ENCODE measurements at places on chromosomes 5 and 9. TPM values are rescaled to one million over a fixed set of nuclear protein-coding genes. Genes with fewer than 3 reads are reported as not detected.

The PCDHGB6 gene
- total RNA-seq, result 0.23 TPM

The PCDHB6 gene
- total RNA-seq, result 1.9 TPM

The GGTA1 gene
- total RNA-seq, result not detected

The SHLD3 gene
- 3.3 TPM for total RNA-seq

The FBXL7 gene
- not detected for total RNA-seq

The PCDHA13 gene
- 1.0 TPM for total RNA-seq

The PCDHA12 gene
- 10.0 TPM for total RNA-seq

The NUTM2G gene
- not detected for total RNA-seq

The NREP gene
- total RNA-seq, result 4.9 TPM

The AMBP gene
- 1.7 TPM for total RNA-seq

The RABL6 gene
- total RNA-seq, result 106 TPM

The NTNG2 gene
- total RNA-seq, result 5.1 TPM

The TAF11L10 gene
- not detected for total RNA-seq

The SMIM33 gene
- not detected for total RNA-seq

DNA sequence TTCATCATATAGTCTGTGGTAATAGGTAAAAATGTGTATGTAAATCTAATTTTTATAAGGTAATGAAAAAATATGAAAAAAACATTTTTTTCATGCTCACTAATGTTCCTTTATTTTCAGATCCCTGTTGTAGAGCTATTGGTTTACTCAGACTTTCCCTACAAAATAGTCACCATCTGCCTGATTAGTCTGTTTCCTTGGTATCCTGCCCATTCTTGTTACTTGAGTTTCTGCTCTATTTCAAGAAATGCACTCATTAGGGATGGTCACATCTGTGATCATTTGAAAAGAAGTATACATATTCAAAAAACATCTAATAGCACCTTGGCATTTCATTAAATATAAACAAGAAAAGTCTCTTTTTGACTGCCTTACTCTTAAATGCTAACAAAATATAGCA lies 21.6 kb upstream of the RASA1 start:
- no peak for DNase-seq

- no peak for DNase-seq
Observed at GRCh38 chr9:8962084-8962483, 1162.5 kb upstream of the DMAC1 start.

- no peak for DNase-seq
Observed at GRCh38 chr9:135002336-135002735, 84.6 kb upstream of the FCN1 start.

GRCh38 chr5:109942646-109943045 lies 252.9 kb downstream of the MAN2A1 start:
- DNase-seq, result no peak

GRCh38 chr5:86570427-86571083 lies 47.2 kb upstream of the COX7C start:
- DNase-seq, result no peak

- no peak for DNase-seq
Observed at GRCh38 chr9:124813501-124814163, 36.7 kb downstream of the OLFML2A start.

GRCh38 chr9:20593537-20593936 lies 28.8 kb downstream of the MLLT3 start:
- no peak for DNase-seq

- DNase-seq, result no peak
Observed at GRCh38 chr5:114367029-114367428, 5.2 kb downstream of the KCNN2 start.

DNA sequence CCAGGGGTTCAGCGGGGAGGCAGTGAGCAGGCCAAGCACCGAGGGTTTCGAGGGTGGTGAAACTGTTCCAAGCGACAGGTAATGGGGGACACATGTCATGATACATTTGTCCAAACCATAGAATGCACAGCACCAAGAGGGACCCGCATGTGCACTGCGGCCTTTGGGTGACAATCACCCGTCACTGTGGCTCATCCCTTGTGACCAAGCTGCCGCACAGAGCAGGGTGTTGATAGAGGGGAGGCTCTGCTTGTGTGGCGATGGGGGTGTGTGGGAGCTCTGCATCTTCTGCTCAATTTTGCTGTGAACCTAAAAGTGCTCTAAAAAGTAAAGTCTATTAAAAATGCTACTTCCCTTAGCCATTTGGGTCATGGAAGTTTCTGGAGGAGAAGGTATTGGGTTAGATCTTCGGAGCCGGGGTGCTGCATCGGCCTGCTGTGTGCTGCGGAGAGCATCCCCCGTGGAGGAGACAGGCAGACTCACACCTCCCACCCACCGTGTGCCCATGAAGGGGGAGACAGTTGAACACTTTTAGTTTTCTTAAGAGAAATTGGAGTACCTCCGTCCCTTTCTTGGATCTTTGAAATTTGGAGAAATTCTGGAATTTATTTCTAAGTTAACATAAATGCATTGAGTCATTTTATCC lies 280.4 kb upstream of the IRX2 start:
- DNase-seq, result no peak

DNA sequence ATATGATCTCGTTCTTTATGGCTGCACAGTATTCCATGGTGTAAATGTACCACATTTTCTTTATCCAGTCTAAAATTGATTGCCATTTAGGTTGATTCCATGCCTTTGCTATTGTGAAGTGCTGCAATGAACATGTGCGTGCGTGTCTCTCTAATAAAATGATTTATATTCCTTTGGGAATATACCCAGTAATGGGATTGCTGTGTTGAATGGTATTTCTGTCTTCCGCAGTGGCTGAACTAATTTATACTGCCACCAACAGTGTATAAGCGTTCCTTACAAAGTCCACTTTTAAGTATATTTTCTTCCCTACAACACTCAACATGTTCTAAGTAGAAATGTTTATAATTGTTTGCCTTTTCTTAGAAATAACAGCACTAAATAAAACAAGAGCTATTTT lies 521.9 kb downstream of the DTWD2 start:
- DNase-seq, result no peak

DNA sequence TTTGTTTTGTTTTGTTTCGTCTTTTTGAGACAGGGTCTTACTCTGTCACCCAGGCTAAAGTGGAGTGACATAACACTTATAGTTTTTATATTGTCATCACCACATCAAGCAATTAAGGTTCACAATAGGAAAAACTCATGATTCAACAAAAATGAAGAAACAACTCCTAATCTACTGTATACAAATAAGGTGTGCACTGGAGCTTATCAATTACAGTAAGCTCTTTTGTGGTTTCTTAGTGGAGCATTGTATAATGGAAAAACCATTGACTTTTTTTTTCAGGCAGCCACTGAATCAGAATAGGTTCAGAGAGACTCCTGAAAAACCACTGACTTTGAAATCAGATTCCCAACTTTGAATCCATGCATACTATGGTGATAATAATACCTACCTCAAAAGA lies 10.8 kb upstream of the PLIN2 start:
- DNase-seq, result no peak

DNA sequence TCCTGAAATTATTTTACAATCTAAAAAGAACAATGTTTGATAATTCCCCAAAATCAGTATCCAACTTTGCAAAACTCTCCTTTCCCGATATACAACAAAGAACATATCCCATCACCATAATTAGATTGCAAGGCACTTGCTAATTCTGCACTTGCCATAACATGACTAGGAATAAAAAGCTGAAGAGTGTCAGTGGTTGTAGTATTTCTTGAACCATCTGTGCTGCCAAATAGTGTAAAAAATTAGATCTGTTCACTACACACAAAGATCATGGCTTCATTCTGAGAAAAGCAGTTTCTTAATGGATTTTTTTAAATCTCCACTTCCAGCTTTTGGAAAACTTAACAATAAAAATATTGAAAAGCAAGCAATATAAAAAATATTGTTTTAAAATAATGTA lies 259.5 kb upstream of the FAM174A start:
- DNase-seq, result no peak

DNA sequence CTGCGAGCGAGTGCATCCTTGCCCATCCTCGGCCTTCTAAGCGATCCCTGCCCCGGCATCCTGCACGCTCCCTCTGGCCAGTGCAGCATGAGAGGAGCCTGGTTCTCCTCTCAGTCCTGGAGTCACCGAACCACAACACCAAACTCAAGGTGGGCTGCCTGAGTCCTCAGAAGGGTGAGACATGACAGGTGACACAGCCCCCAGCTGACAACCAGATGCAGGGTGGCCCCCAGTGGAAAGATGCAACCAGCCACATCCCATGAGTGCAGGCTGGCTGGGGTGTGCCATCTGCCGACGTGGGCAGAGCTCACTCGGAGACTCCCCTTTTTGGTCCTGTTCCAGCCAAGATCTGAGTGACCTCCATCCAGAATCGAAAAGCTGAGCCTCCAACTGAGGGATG lies 58.4 kb downstream of the COL23A1 start:
- DNase-seq, result no peak

- DNase-seq, result no peak
Observed at GRCh38 chr5:97629276-97629675, 446.2 kb upstream of the RIOK2 start.

DNA sequence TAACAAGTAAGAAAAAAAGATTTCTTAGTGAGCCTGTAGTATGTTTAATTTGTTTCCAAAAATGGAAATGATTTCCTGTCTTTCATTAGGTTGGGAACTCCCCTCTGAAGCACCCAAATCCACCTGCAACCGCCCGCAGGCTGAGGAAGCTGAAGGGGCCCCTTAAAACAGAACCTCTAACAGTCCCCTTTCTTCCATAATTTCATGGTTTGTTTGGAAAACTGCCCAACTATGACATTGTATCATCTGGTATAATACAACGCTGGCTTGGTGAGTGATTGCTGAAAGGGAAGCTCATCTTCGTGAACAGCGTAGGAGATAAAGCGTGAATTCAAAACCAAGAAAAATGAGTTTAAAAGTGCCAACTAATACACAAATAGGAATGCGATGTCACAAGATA lies 215.5 kb downstream of the FSTL4 start:
- DNase-seq, result no peak

DNA sequence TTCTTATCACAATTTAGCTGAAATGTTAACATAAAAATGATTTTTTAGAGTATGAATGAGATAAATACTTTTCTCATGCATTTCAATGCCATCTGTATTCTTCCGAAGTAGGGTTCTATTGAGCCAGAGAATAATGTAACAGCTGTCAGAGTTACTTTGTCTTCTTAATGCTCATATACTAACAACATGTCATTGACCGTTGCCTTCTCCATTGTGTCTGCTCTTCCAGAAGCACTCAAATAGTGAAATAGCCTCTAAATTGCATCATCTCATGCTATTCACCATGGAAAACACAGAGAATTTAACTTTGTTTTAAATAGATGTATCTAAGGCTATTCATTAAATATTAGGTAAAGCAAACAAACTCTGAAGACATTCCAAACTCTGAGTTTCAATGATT lies 1875.9 kb upstream of the CDH9 start:
- DNase-seq, result no peak

GRCh38 chr9:14428781-14429230 lies 114.9 kb upstream of the NFIB start:
- DNase-seq, result peak; percentile 8

DNA sequence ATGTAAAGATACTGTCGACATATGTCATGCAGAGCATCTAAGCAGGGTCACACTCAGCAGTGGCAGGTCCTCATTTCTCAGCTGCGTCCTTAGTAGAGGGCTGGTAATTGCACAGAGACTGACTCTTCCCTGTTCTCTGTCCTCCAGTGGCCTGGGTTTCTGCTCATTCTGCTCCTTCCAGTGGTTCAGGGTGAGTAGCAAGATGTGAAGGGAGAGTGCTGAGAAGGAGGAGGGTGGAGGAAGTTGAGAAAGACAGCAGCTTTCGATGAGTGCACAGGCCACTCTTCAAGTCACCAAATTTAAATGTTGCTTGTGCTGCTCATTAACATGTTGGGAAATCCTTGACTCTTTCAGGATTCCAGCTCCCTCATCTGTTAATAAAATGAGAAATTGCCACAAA lies 203.9 kb downstream of the FBXL7 start:
- no peak for DNase-seq

DNA sequence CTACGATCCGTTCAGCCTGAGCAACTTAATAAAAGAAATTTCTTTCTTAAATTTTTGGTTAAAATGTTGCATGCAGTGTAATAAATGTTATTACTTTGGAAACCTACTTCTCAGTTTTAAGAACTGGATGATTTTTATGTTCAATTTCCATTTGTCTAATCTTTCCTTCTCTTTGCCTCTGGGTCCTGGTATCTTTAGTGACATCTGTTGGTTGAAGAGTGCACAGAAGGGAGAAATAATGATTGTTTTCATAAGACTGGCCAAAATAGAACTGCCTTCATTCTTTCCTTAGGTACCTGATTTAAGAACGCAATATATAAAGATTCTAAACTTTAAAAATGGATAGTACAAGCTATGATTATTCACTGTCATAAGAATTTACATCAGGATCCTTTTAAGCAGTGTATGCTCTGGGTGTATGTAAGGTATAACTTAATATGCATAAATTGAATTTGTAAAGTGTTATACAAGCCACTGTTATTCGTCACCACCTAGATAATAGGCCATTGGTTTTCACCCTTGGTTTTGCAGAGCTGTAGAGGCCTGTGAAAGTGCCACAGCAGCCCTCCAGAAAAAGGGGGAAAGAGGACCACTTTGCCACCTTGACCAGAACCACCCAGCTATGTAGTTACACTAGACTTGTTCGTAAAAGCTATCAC lies 82.8 kb upstream of the TLX3 start:
- no peak for DNase-seq

DNA sequence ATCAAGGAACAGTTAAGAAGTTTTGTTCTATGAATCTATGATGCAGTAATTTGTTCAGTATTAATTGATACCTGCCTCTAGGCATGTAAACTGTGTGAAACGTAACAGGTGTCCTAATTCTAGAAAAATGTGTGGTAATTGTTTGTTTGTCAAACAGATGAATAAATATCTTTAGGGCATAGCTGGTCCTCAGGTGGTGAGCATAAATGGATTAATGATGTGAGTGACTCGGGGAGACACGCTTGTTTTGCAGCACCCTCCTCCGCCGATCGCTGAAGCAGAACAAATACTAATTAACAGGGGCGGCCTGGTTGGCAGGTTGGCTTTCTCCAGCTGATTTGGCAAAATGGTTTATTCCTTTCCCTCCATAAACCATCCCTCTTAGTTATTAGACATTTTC lies 88.8 kb downstream of the TLE4 start:
- no peak for DNase-seq

- DNase-seq, result no peak
Observed at GRCh38 chr5:75021219-75021618, 31.1 kb downstream of the GCNT4 start.

DNA sequence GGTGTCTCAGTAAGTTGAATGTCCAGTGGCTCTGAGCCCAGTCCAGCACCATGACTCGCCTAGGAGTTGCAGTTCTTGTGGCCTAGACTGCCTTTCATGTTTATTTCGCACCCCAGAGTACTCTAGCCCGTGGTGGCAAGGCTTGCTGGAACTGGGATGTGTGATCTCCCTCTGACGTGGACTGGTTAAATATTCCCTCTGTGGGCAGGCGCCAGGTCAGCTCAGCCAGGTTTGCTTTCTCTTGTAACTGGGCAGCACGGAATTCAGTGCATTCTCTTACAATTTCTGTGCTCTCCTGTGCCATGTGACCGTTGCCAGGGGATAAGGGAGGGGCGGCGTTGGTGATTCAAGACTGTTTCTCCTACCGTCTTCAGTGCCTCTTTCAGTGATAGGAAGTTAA lies 270.8 kb downstream of the KDM4C start:
- DNase-seq, result no peak

- no peak for DNase-seq
Observed at GRCh38 chr5:6491196-6491918, 42.7 kb downstream of the UBE2QL1 start.

- no peak for DNase-seq
Observed at GRCh38 chr5:139636207-139636792, 11.8 kb upstream of the CXXC5 start.

GRCh38 chr9:116394070-116394469 lies 240.5 kb downstream of the PAPPA start:
- no peak for DNase-seq

All from Panc1 (cell line).